ENCODE measurements at places on chromosomes 6 and 20. TPM values are rescaled to one million over a fixed set of nuclear protein-coding genes. Genes with fewer than 3 reads are reported as not detected.

TMEM30A gene
- total RNA-seq: 88.9 TPM

PHIP gene
- total RNA-seq: 15.5 TPM

GRCh38 chr6:134821928-134822864 is 127.7 kb downstream of the ALDH8A1 start:
- no peak for DNase-seq

GRCh38 chr20:33250666-33251065 is 14.9 kb downstream of the BPIFA1 start:
- DNase-seq: no peak

DNA sequence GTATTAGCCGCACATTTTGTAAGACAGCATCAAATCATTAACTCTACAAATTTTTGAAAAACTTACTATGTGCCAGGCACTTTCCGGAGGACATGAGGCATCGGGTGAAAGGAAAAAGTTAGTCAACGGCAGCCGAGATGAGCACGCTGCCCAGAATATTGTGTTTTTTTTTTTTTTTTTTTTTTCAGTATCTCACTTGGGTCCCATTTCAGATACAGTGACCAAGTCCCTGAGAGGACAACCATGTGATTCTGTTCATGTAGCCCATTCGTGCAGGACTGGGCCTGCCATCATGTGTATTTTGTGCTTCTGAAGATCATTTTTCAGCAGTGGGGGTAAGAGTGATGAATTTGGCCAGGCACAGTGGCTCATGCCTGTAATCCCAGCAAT is 1.3 kb downstream of the SLA2 start:
- no peak for DNase-seq

SCUBE3 gene
- 1.4 TPM for total RNA-seq
